Right cardiac atrium (tissue), 5 donors: ENCODE measurements at places on chromosomes 11 and 22.
A peak's percentile ranks its signal among the peaks of the same experiment; 100 is the strongest.

DNA sequence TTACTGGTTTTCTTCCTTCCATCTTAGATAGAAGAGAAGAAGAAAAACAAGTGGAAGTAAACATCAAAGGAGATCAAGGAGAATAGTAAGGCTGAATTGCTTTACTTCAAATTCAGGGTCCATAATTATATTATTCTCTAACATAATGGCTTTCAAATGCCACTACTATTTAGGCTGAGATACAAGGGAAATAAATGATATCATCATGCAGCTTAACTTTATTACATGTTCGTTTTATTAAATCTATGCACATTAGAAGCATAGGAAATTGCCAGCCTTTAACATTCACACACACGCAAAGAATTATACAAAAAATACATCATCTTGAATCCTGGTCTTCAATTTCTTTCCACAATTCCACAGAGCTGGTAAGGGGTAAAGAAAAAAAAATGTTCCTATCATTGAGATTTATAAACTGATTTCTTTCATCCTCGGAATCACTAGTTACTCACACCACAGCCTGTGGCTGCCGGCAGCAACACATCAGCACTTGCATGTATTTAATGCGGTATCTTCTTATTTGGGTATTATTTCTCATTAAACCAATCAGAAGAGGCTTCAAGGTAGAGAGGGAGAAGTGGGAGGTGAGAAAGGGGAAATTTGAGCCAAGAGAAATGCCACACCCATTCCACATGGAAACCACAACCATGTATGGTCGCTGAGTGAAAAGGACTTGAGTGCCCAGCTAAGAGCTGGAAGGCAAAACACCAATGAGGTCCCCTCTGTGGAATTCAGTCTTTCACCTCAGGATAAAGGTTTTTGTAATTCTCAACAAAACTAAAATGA is 26.3 kb downstream of the SYTL2 start:
- no peak for DNase-seq

- no peak for DNase-seq
Observed at GRCh38 chr11:130167146-130167545, 7.6 kb downstream of the ST14 start.

- no peak for DNase-seq
Observed at GRCh38 chr11:76946223-76946622, 85.5 kb downstream of the ACER3 start.

GRCh38 chr11:119049081-119049480 is 7.9 kb downstream of the HYOU1 start:
- DNase-seq: no peak

DNA sequence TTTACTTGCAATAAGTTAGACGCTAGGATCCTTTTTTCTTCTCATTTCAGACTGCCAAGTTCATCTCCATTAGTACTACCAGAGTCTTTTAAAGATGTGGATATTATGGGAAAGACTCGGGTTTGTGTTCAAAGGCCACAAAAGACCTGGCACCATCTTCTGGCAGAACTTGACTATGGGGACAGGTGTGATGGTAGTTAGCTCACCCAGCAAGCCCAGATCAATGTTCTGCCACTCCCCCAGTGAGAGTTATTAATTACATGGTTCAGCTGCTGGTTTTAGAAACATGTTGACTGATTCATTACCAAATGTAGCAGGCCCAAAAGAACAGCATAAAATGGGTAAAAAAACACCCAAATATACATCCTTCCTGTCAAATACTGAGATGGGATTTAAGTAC is 333.5 kb upstream of the PITPNB start:
- DNase-seq: no peak

- DNase-seq: no peak
Observed at GRCh38 chr11:16859651-16860050, 121.2 kb downstream of the C11orf58 start.

GRCh38 chr11:68584991-68585524 is 99.3 kb upstream of the GAL start:
- DNase-seq: no peak

DNA sequence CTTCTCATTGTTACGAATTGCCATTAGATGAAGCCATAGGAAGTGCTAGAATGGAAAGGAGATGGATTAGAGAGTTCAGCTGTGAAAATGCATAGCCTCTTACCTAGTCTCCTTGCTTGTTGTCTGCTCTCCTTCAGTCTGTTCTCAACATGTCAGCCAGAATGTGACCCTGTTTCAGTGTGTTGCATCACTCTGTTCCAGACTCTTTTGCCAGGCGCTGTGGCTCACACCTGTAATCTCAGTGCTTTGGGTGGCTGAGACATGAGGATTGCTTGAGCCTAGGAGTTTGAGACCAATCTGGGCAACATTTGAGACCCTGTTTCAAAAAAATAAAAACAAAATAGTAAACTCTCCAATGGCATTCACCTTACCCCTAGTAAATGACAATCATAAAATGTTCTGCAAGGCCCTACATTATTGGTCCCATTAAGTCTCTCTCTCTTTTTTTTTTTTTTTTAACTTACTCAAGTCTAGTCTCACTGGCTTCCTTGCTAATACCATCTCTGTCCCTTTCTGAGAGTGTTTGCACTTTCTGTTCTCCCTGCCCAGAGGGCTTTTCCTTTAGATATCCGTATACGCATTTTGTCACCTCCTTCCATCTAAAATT is 39.4 kb downstream of the CYP2R1 start:
- no peak for DNase-seq

GRCh38 chr22:32909581-32910428 is 108.3 kb downstream of the TIMP3 start:
- no peak for DNase-seq

GRCh38 chr11:128917144-128917724 is 25.4 kb downstream of the TP53AIP1 start:
- DNase-seq: no peak

DNA sequence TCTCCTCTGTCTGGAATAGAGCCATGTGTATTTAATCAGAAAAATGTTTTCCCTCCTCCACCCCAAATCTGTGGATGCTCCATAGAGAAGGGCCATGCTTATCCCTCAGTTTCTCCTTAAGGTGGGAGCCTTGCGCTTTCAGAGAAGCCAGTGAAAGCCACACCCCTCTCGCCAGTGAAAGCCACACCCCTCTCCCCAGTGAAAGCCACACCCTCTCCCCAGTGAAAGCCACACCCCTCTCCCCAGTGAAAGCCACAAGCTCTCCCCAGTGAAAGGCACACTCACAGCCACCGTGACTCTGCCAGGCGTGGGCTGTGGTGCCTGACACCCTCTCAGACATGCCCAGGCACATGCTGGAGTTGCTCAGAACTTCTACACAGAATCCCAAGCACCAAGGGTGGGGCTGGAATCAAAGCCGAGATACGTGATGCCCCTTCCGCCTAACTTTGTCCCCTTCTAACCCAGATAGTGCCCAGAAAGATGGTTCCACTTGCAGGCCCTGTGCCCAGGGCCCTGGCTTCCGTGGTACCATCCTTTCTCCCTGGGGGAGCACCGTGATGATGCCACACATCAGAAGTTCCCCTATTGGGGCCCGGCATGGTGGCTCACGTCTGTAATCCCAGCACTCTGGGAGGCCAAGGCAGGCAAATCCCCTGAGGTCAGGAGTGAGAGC is 16.5 kb upstream of the PRR5 start:
- no peak for DNase-seq

- no peak for DNase-seq
Observed at GRCh38 chr11:93324500-93324899, 6.0 kb upstream of the DEUP1 start.

- no peak for DNase-seq
Observed at GRCh38 chr22:48607901-48608662, 1219.6 kb downstream of the BRD1 start.

DNA sequence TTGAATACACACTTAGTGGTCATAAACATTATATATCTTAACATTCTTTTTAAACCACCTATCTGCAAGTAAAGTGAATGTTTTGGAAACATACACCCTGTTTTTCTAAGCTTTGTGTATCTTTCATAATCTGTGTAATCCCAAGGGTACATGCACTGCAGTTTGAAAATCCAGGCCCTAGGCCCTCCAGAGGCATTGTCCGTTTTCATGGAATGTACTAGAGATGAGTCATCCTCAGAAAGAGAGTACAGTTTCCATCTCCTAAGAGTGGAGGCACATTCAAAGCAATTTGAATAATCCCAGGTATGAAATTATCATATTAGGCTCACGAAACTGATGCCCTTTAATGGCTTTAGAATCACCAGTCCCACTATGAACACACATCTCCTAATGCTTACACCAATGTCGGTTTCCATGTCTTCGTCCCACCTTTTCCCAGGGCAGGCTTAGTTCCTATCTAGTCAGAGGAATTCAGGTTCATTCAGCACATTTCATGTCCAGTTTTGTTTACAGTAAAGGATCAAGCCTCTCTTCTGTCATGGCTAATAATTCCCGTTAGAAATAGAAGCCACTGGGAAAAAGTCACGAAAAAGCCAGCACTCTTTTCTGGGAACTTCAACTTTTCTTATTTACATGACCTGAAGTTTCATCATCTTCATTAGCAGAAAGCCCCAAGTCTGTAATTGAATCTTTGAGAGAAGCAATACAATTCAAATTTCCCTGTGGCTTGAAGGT is 39.5 kb upstream of the CD44 start:
- no peak for DNase-seq

- no peak for DNase-seq
Observed at GRCh38 chr11:34614344-34615104, 6.4 kb upstream of the EHF start.

GRCh38 chr22:24686280-24686679 is 83.3 kb downstream of the GGT1 start:
- DNase-seq: no peak

GRCh38 chr11:40514124-40514523 is 945.3 kb downstream of the LRRC4C start:
- no peak for DNase-seq

- DNase-seq: no peak
Observed at GRCh38 chr22:19694696-19695095, 19.6 kb upstream of the SEPTIN5 start.

DNA sequence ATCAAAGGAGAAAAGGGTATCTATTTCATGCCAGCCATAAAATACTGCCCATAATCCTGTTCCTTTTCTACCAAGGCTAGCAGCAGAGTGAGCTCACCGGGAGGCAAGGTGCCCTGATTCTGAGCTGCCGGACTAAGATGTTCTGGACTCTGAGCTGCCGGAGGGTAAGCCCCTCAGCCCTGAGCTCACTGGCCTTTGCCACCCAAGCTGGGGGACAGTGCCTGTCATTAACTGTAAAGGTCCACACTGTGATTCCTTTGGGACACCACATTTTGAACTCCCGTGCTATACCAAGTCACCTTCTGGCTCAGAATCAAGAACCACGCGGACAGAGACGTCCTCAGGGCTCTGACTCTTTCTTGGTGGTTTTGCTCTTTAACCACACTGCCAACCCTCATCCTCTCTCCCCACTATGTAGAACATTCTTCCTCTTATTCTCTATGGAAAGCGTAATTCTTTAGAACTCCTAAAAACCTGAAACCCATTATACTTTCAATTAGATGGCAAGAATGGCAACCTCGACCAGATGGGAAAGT is 88.4 kb upstream of the BID start:
- no peak for DNase-seq

- DNase-seq: peak; percentile 75
Observed at GRCh38 chr11:22192642-22193347, at the start of gene ANO5. ANO5 (plus strand) TSS chr11:22193085; CDS start chr11:22193493, 408 bp downstream.

GRCh38 chr11:122746611-122747244 is 91.2 kb downstream of the UBASH3B start:
- no peak for DNase-seq

DNA sequence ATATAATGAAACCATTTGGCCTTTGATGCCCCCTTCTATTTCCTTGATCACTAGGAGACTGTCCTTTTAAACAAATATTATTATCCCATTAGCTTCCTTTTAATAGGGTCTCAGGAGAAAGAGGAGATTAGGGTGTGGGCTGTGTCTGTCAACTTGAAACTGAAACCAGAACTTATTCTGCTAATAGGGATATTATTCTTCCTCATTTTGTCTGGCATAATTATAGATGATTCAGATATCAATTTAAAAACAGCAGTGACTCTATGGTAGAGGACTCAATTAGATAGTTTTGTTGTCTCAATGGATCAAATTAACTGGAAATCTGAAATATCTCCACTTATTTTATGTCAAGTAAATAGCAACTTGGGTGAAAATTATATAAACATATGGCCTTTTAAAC is 584.9 kb upstream of the CCDC90B start:
- DNase-seq: no peak

GRCh38 chr11:131537196-131537595 is 166.8 kb downstream of the NTM start:
- DNase-seq: no peak

GRCh38 chr11:8019314-8020243 is 32.4 kb downstream of the EIF3F start:
- peak; percentile 64 for DNase-seq

- DNase-seq: no peak
Observed at GRCh38 chr11:34331736-34332135, 26.1 kb downstream of the ABTB2 start.

GRCh38 chr11:130323452-130324450 is 9.0 kb upstream of the ZBTB44 start:
- no peak for DNase-seq

- no peak for DNase-seq
Observed at GRCh38 chr11:131311776-131312514, 58.5 kb upstream of the NTM start.
